ENCODE measurements at places on chromosomes 12 and 14. TPM values are rescaled to one million over a fixed set of nuclear protein-coding genes. Genes with fewer than 3 reads are reported as not detected.
A peak's percentile ranks its signal among the peaks of the same experiment; 100 is the strongest.

GRCh38 chr12:131030472-131031328, 77.0 kb downstream of the ADGRD1 start:
- H3K36me3 ChIP-seq, result no peaks in the 10 kb centered on the region
- H3K4me1 ChIP-seq, result no peaks in the 10 kb centered on the region
- H3K4me3 ChIP-seq, result no peak overlapping the region

DNA sequence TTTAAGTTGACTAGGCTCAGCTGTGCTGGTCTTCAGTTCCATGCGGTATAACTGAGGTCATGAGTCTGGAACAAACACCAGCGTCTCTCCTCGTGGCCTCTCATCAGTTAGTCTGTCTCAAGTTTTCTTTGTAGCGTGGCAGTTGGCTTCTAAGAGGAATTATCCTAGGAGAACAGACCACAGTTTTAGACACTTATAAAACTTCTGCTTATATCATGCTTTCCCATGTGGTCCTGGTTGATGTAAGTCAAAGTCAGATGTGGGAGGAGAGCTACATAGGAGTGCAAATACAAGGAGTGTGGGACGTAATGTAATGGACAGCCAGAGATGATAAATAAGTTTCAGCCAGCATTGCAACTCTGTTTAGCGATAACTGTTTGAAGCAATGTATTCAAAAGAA, 14.8 kb downstream of the PLEKHA5 start:
- H3K27ac ChIP-seq, result no peak overlapping the region
- no peaks in the 10 kb centered on the region for H3K4me1 ChIP-seq
- no peaks in the 10 kb centered on the region for H3K36me3 ChIP-seq
- DNase-seq, result no peak
- no peak overlapping the region for H3K4me3 ChIP-seq
- no peaks in the 10 kb centered on the region for H3K27me3 ChIP-seq

DNA sequence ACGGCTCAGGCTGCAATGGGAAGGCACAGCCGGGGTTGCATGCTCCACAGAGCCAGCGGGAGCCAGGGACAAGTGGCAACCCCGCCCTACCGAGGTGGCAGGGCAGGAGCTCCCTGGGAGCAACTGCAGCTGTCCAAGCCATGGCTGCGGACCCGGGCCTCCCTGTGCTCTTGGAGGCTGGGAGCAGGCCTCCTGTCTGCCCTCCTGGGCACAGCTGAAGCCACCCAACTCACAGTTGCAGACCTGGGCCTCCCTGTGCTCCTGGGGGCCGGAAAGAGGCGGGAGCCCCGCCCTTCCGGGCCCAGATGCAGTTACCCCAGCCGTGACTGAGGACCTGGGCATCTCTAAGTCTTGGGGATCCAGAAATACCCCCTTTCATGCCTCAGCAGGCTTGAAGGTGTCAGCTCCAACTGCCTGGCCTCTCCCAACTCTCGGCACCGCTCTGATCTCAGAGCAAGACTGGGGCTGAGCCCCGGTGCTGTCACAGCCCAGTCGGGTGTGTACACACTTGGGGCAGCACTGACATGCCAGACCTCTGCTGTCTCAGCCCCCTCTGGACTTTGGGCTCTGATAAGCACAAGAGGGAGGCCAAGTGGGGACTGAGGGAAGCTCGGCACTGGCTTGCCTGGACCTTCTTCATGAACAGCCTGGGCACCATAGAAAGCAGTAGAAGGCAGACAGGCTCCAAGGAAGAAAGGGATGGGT, 7.5 kb upstream of the RASSF9 start:
- no peaks in the 10 kb centered on the region for H3K4me1 ChIP-seq
- H3K27ac ChIP-seq, result no peak overlapping the region
- H3K4me3 ChIP-seq, result no peak overlapping the region
- no peaks in the 10 kb centered on the region for H3K27me3 ChIP-seq

- no peaks in the 10 kb centered on the region for H3K4me1 ChIP-seq
- no peak overlapping the region for H3K4me3 ChIP-seq
- H3K27ac ChIP-seq, result peak overlapping the region; percentile 90
- peak; percentile 79 for DNase-seq
These were observed 30.6 kb upstream of the RPLP0 start for GRCh38 chr12:120231316-120232011.

- H3K4me1 ChIP-seq, result no peaks in the 10 kb centered on the region
- no peaks in the 10 kb centered on the region for H3K27me3 ChIP-seq
- H3K4me3 ChIP-seq, result no peak overlapping the region
- no peak overlapping the region for H3K27ac ChIP-seq
- no peak for DNase-seq
- no peaks in the 10 kb centered on the region for H3K36me3 ChIP-seq
These were observed 274.3 kb upstream of the FAR2 start for GRCh38 chr12:28874758-28875157.

GRCh38 chr12:59890896-59891579, 295.2 kb downstream of the SLC16A7 start:
- no peak overlapping the region for H3K27ac ChIP-seq
- H3K27me3 ChIP-seq, result no peaks in the 10 kb centered on the region
- H3K4me1 ChIP-seq, result no peaks in the 10 kb centered on the region

DNA sequence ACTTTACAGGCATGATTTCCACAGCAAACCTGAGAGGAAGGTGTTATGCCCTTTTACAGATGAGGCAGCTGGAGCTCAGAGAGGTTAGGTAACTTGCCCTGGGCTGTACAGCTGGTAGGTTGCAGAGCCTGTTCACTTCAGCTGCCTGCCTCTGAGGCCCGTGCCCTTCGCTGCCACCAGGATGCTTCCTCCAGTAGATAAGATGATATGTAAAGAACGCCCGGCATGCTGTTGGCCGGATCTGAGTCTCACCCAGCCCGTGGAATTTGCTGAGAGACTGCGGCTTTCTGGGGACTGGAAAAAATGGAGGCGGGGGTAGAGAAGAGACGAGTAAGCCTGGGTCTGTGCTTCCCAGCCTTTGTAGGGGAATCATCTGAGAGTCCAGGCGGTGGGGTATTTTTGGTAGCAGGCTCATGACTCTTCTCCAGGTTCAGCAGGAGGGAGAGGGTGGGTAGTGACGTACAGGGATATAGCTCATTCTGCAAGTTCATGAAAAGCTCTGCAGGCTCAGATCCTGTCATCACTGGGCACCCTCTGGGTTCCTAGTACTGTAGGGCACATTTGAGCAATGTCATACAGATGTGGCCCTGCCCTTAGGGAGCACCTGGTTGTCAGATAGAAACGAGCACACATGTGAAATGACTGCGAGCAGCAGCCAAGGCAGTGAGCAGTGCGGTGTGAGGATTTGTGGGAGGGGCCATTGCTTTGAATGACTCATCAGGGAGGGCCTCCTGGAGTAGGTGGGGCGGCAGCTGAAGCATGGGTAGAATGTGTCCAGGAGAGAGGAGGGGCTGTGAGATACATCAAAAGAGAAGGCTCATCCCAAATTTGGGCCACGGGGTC, 159.4 kb downstream of the TSPAN9 start:
- H3K4me3 ChIP-seq, result no peak overlapping the region
- DNase-seq, result no peak
- no peak overlapping the region for H3K27ac ChIP-seq
- peaks cover 29% of the 10 kb centered on the region for H3K4me1 ChIP-seq

GRCh38 chr12:5052348-5052747, 8.7 kb downstream of the KCNA5 start:
- H3K4me3 ChIP-seq, result no peak overlapping the region
- peaks cover 44% of the 10 kb centered on the region for H3K4me1 ChIP-seq
- H3K27me3 ChIP-seq, result no peaks in the 10 kb centered on the region
- no peak overlapping the region for H3K27ac ChIP-seq

GRCh38 chr14:69955855-69956845, 76.9 kb downstream of the SMOC1 start:
- no peak overlapping the region for H3K27ac ChIP-seq
- H3K36me3 ChIP-seq, result no peaks in the 10 kb centered on the region
- DNase-seq, result no peak
- H3K4me1 ChIP-seq, result no peaks in the 10 kb centered on the region

- H3K27ac ChIP-seq, result no peak overlapping the region
- no peaks in the 10 kb centered on the region for H3K27me3 ChIP-seq
- H3K4me1 ChIP-seq, result no peaks in the 10 kb centered on the region
These were observed 1373.7 kb downstream of the LRFN5 start for GRCh38 chr14:42980419-42980818.

DNA sequence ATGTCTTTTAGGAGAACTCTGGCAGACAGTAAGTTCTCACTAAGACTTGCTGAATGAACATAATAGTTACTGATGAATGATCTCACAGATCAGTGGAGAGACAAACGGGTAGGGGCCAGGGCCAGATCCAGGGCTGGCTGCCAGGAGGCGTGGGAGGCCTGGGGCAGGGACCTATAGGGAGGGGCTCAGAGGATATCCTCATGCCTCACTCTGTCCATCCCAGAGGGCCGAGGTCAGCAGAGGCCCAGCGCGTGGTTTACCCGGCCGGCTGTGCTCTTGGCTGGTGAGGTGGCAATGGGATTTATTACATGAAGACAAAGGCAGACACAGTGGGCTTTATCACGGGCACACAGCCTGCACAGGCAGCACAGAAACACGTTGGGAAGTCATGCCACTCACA, 85.4 kb downstream of the CHGA start:
- H3K4me1 ChIP-seq, result peaks cover 76% of the 10 kb centered on the region
- no peaks in the 10 kb centered on the region for H3K27me3 ChIP-seq
- peak; percentile 83 for DNase-seq
- no peaks in the 10 kb centered on the region for H3K36me3 ChIP-seq

- peaks cover 15% of the 10 kb centered on the region for H3K27me3 ChIP-seq
- H3K4me3 ChIP-seq, result no peak overlapping the region
- no peaks in the 10 kb centered on the region for H3K36me3 ChIP-seq
- no peak overlapping the region for H3K27ac ChIP-seq
- H3K4me1 ChIP-seq, result peaks cover 18% of the 10 kb centered on the region
These were observed 32.7 kb upstream of the SMUG1 start for GRCh38 chr12:54221402-54221984.

GRCh38 chr12:27119797-27120196, 37.4 kb upstream of the C12orf71 start:
- H3K27me3 ChIP-seq, result no peaks in the 10 kb centered on the region
- no peak overlapping the region for H3K27ac ChIP-seq
- DNase-seq, result no peak
- no peak overlapping the region for H3K4me3 ChIP-seq

- no peaks in the 10 kb centered on the region for H3K27me3 ChIP-seq
- peaks cover under 1% of the 10 kb centered on the region for H3K36me3 ChIP-seq
- H3K4me3 ChIP-seq, result no peak overlapping the region
- peaks cover 21% of the 10 kb centered on the region for H3K4me1 ChIP-seq
These were observed 2.2 kb upstream of the DIABLO start for GRCh38 chr12:122228092-122228491.

- no peak for DNase-seq
- H3K36me3 ChIP-seq, result no peaks in the 10 kb centered on the region
- H3K27me3 ChIP-seq, result no peaks in the 10 kb centered on the region
- H3K4me3 ChIP-seq, result no peak overlapping the region
- H3K27ac ChIP-seq, result peak overlapping the region; percentile 15
- H3K4me1 ChIP-seq, result no peaks in the 10 kb centered on the region
These were observed 98.6 kb downstream of the NT5DC3 start for GRCh38 chr12:103742349-103742932.

- H3K27ac ChIP-seq, result no peak overlapping the region
- no peaks in the 10 kb centered on the region for H3K4me1 ChIP-seq
- H3K36me3 ChIP-seq, result no peaks in the 10 kb centered on the region
These were observed 94.1 kb downstream of the MSRB3 start for GRCh38 chr12:65372574-65372973.

DNA sequence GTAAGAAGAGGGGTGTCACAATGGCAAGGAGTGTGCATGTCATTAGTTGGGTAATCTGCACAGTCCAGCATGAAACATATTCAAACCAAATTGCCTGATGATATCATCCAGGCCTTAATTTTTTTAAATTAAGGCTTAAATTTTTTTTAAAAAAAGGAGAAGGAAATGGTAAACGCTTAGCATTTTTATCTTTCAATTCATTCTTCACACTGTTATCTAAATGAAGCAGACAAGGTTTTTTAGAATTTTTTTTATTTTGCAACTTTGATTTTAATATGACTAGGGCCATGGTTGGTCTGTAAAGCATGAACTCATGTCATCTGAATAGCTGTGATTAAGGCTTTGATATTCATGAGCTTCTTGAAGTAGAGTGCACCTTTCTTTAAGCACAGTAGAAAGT, 362.5 kb downstream of the SYT1 start:
- no peak overlapping the region for H3K27ac ChIP-seq
- H3K27me3 ChIP-seq, result no peaks in the 10 kb centered on the region
- H3K36me3 ChIP-seq, result no peaks in the 10 kb centered on the region
- no peaks in the 10 kb centered on the region for H3K4me1 ChIP-seq
- H3K4me3 ChIP-seq, result no peak overlapping the region

- no peaks in the 10 kb centered on the region for H3K4me1 ChIP-seq
- H3K27me3 ChIP-seq, result no peaks in the 10 kb centered on the region
- no peaks in the 10 kb centered on the region for H3K36me3 ChIP-seq
- no peak overlapping the region for H3K27ac ChIP-seq
These were observed 215.4 kb upstream of the DCN start for GRCh38 chr12:91397866-91398532.

DNA sequence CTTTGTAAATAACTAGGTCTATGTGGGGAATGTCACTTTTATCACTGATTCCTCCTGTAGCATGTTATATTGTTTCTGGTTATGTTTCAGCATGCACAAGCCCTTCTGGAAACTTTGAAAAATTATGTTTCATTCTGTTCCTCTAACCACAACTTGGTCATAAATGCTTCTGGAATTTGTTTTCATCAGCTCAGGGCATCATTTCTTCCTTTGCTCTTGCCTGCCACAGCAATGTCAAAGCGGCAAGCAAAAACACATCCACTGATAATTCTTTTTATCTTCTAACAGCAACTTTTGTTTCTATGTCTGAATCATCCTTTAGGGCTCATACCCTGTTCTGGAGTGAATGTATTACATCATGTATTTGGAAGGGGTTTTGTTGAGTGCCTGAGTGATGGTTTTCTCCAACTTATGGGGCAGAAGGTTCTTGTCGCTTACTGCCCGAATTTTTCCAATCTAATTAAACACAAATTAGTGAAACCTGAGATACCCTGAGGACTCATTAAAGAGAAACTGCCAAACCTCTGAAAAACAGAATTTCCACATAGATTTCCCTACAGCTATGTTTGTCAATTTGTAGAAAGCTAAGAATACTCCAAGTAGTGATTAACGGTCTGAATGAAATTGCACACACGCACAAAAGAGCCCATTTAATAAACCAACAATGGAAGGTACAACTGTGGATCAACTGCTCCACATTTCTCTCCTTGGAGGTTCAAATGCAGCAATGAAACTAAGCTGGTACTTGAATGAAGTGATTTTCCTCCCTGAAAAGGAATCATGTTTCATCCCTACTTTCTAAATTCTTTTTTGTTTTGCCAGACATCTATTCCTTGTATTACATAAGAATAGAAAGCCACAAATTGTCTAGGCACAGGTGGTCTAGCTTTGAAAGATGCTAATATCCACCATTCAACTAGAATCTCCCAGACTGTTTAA, 173.5 kb upstream of the KRR1 start:
- H3K36me3 ChIP-seq, result no peaks in the 10 kb centered on the region
- DNase-seq, result no peak
- H3K4me3 ChIP-seq, result no peak overlapping the region
- H3K4me1 ChIP-seq, result peaks cover 7% of the 10 kb centered on the region
- H3K27ac ChIP-seq, result no peak overlapping the region

HAL gene
- total RNA-seq, result 0.14 TPM

SOAT2 gene
- total RNA-seq, result 0.55 TPM

TSPAN9 gene
- total RNA-seq, result 18.2 TPM

RASSF9 gene
- 3.9 TPM for total RNA-seq

FGF6 gene
- total RNA-seq, result not detected

ALDH2 gene
- 126 TPM for total RNA-seq

SNAPC1 gene
- 7.6 TPM for total RNA-seq

MORN3 gene
- not detected for total RNA-seq

GLT1D1 gene
- total RNA-seq, result 0.36 TPM

KLHL33 gene
- 0.41 TPM for total RNA-seq

DNAI7 gene
- total RNA-seq, result 0.36 TPM

LRRK2 gene
- 29.9 TPM for total RNA-seq

TMEM30B gene
- total RNA-seq, result 1.4 TPM
